ENCODE measurements at places on chromosomes 12 and 14. TPM values are rescaled to one million over a fixed set of nuclear protein-coding genes. Genes with fewer than 3 reads are reported as not detected.

Gene REP15
- polyA plus RNA-seq: 0.94 TPM

Gene PCED1B
- polyA plus RNA-seq: 1.7 TPM

Gene ARHGDIB
- 1,245 TPM for polyA plus RNA-seq

Gene P2RX2
- not detected for polyA plus RNA-seq

Gene SLC5A8
- polyA plus RNA-seq: not detected

Gene RIMKLB
- polyA plus RNA-seq: 35.5 TPM

Gene NOP9
- polyA plus RNA-seq: 16.3 TPM

Gene ADGRD1
- polyA plus RNA-seq: 0.07 TPM

Gene VAMP1
- polyA plus RNA-seq: 9.0 TPM

DNA sequence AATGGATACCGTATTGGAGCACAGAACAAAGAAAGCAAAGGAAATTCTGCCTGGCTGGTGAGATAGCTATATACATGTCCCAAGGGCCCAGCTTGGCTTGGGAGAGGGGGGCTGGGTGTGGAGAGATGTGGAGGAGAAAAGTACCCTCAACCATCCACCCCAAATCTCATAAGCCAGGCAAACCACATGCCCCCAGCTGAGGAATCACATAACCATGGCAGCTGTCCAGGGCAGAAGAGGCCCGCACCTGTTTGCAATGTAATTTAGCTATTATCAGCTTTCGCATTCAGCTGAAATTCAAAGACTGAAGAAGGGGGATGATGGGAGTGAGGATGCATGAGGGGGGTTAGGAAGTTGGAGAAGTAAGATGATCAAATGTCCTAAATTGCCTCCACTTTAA, 196.1 kb downstream of the TBX5 start:
- no peak for DNase-seq

- DNase-seq: no peak
These were observed 4.5 kb downstream of the ARHGDIB start for GRCh38 chr12:14956905-14957304.

- no peak for DNase-seq
These were observed 9.8 kb upstream of the PCNX1 start for GRCh38 chr14:70897464-70897863.

DNA sequence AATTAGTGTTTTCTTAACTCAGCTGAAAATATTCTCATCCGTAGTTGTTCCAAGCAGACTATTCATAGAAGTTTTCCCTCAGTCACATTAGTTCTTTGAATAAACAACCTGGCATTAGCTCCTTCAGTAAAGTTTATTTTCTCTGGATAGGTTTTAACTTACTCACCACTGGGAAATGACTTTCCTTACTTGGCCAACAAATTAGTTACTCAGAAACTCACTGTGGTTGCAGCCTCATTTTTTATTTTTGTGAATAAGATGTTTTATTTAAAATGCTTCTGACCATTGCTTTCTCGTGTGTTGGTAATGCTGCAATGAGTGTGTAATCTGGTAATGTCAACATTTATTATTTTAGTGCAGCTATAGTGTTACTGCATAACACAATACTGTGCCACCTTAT, 74.9 kb downstream of the NOVA1 start:
- DNase-seq: no peak

- no peak for DNase-seq
These were observed 5.8 kb upstream of the PSMC6 start for GRCh38 chr14:52701223-52701622.

DNA sequence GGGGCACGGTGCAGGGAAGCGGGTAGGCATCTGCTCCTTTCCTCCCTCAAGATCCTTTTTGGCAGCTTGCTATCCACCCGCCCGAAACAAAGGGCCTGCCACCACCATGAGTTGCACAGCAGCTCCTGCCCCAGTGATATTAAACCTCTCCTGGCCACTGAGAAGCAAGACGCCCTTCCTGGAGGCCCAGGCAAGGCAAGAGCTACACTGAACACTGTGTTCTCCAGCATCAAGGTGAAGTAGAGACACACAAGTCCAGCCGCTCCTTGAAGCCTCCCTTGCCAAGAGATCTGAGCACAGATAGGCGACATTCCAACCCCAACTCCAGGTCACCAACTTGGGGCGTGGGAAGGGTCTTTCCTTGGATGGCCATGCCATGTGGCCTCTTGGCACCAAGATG, 70.9 kb downstream of the ACTN1 start:
- DNase-seq: no peak

GRCh38 chr12:2609020-2609419, 185.8 kb upstream of the FKBP4 start:
- no peak for DNase-seq

GRCh38 chr14:57957441-57957840, 91.5 kb upstream of the SLC35F4 start:
- no peak for DNase-seq

DNA sequence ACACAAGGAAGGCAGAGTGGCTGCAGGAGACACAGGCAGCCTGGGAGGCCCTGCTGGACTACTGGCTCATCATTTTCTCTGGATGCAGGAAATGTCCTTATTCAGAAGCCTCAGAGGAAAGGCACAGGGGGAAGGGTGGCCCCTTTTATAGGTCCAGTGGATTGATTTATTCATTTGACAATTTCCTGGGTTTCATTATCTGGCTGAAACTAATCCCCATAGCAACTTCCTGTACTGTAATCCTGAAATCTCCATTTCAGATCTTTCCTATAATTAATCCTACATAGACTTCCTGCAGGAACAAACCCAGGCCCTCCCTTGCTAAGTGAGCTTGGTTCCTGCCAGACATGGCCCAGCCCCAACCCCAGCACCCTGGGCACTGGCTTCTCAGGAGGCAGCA, 23.0 kb downstream of the KRT76 start:
- DNase-seq: no peak

GRCh38 chr14:104296388-104297312, 158.3 kb downstream of the KIF26A start:
- peak; percentile 77 for DNase-seq

- DNase-seq: no peak
These were observed 49.5 kb downstream of the ADIPOR2 start for GRCh38 chr12:1740161-1740948.

DNA sequence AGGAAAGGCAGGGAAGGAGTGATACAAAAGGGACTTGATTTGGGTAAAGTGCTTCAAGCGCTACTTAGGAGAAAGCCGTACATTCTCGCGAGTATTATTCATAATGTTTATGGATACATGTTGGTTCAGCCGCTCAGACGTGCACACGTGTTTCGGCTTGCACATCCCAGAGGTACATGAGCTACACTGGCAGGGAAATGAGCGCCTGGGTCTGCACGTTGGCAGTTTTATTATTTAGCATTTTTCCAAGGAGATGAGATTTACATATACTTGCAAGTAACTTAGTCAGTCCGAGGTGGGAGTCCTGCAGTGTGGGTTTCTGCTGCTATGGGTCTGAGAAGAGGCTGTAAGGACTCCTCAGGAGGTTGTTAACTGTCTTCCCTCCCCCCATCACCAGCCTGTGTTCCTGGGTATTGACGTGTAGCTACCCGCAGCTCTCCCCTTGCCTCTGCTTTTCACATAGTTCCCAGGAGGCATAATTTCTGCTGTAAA, 1.5 kb downstream of the PRKCH start:
- peak; percentile 80 for DNase-seq

DNA sequence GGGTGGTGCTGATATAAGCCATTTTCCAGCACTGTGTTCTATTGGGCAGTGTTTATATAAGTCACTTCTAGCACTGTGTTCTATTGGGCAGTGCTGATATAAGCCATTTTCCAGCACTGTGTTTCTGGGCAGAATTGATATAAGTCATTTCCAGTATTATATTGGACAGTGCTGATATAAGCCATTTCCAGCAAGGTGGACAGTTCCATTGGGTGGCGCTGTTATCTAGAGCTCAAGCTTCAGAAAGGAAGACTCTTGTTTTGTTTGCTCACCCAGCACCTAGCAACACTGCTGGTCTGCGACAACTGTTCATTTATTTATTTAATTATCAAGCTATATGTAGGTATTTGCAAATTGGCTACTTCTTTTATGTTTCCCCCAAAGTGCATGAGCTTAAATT, 690.3 kb downstream of the AACS start:
- DNase-seq: no peak

GRCh38 chr12:108846290-108846701, 11.1 kb downstream of the SSH1 start:
- DNase-seq: no peak

GRCh38 chr12:92469837-92470236, 233.0 kb upstream of the PLEKHG7 start:
- peak; percentile 11 for DNase-seq

DNA sequence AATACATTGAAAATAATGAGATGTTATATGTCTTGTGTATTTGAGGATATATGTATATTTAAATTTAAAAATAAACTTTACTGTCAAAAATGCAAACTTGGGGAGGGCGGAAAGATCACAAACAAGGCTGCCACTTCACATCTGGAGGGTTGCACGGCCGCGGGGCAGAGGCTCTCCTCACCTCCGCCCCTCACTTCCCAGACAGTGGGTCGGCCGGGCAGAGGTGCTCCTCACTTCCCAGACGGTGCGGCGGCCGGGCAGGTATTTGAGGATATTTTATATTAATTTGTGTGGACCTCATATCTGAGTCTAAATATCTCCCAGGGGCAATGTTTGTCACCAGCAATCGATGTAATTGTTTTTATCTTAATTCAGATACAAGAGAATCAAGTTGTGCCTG, 3.7 kb upstream of the CLEC6A start:
- DNase-seq: no peak

All from endothelial cell of umbilical vein (primary cell).